Vagina (tissue), 2 donors: ENCODE measurements at places on chromosomes 6 and 20. TPM values are rescaled to one million over a fixed set of nuclear protein-coding genes. Genes with fewer than 3 reads are reported as not detected.

DNA sequence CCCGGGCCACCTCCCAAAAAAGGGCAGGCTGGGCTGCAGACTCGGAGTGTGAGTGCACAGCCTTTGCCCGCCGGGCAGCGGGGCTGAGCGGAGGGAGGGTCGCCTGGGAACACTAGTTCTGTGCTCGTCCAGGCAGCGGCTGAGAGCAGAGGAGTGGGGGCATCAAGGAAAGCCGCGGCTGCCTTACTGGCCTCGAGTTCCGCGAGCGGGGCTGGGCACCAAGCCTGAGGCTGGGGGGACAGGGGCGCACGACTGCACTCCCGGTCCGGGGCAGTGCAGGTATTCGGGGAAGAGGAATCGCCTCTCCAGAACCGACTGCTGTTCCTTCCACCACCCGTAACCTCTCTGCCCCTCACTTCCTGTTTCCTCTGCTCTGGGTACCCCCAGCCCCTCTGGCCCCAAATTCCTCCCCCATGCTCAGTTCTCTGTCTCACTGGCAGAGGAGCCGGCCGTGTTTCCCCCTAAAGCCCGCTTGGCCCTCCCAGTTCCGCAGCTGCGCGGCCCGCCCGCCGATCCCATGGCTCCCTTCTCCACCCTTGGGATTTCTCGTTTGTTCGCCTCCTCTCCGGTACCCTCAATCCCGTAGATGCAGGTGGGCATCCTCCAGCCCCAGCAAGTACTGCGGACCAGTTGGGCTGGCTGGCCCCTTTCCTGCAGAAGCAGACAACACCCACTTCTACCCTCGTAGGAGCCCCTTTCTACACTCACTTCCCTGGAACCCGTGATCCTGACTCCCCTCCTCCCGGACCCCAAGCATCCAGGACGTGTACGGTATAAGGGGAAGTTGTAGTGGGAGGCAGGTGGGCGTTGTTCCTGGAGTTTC is 5.1 kb downstream of the RING1 start:
- H3K27ac ChIP-seq = peak overlapping the region; percentile 59
- H3K36me3 ChIP-seq = no peaks in the 10 kb centered on the region
- H3K4me3 ChIP-seq = peak overlapping the region; percentile 46

DNA sequence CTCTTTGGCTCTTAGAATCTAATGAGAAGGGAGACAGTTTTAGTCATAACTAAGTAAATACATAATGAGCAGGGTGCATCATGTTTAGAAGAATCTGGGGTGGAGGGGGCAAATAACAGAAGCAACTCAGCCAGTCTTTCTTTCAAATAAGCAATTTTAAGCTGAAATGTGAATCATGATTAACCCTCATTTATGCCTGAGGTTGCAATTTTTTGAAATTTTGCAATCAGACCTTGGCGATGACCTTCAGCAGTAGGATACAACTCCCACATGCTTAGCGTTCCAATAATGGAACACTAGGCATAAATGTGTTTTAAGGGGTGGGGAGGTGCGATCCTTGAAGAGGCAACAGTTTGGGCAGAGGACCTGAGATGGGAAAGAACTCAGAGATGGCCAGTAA is 30.6 kb downstream of the TMEM14B start:
- H3K27me3 ChIP-seq = no peaks in the 10 kb centered on the region
- H3K27ac ChIP-seq = no peak overlapping the region
- H3K4me3 ChIP-seq = no peak overlapping the region
- no peaks in the 10 kb centered on the region for H3K4me1 ChIP-seq

The SLC12A5 gene
- not detected for total RNA-seq

GRCh38 chr6:143279385-143279784 is 171.1 kb downstream of the ADAT2 start:
- no peak for DNase-seq
- no peaks in the 10 kb centered on the region for H3K27me3 ChIP-seq
- H3K4me3 ChIP-seq = no peak overlapping the region
- no peaks in the 10 kb centered on the region for H3K36me3 ChIP-seq
- no peak overlapping the region for H3K27ac ChIP-seq

- H3K27ac ChIP-seq = no peak overlapping the region
- DNase-seq = no peak
- H3K27me3 ChIP-seq = no peaks in the 10 kb centered on the region
- no peaks in the 10 kb centered on the region for H3K4me1 ChIP-seq
- H3K4me3 ChIP-seq = no peak overlapping the region
- H3K36me3 ChIP-seq = no peaks in the 10 kb centered on the region
Observed at GRCh38 chr6:93786474-93787330, 367.3 kb upstream of the EPHA7 start.

GRCh38 chr20:24891546-24892393 is 57.3 kb upstream of the CST7 start:
- H3K36me3 ChIP-seq = no peaks in the 10 kb centered on the region
- H3K4me1 ChIP-seq = no peaks in the 10 kb centered on the region
- H3K4me3 ChIP-seq = no peak overlapping the region
- peak; percentile 74 for DNase-seq
- H3K27me3 ChIP-seq = no peaks in the 10 kb centered on the region
- H3K27ac ChIP-seq = no peak overlapping the region

- H3K27ac ChIP-seq = no peak overlapping the region
- no peaks in the 10 kb centered on the region for H3K36me3 ChIP-seq
- no peaks in the 10 kb centered on the region for H3K27me3 ChIP-seq
- no peak for DNase-seq
Observed at GRCh38 chr6:12291071-12291838, 1.1 kb downstream of the EDN1 start.

DNA sequence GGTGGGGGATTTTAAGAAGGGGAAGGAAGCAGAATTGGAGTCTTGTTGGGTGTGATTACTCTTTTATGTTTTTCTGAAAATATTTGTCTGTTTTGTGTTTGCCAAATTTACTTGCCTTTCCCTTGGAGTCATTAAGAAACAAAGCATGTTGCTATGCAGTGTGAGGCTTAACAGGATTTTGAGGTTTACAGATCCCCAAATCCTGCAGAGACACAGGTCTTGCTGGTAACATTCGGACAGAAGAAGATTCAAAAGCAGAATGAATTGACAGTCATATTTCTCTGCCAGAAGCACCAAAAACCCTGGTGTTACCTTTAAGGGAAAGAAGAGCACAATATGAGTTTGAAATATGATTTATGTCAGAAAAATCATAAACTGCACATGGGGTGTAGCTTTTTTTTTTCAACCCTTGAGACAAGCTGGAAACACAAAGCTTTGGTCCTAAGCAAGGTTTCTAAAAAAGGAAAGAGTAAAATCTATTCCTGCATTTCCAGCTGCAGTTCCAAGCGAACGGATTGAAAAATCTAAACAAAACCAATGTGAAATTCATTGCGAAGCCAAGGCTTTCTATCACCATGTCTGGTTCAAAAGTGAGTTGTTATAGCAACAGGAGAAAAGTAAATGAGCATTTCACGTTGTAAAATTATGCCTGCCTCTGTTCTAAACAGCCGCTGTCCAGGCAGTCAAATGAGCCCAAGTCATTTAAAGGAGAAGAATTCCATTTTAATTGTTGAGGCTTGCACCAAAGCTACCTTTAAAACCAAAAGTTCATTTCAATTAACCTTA is 358.9 kb upstream of the SASH1 start:
- H3K4me3 ChIP-seq = no peak overlapping the region
- DNase-seq = no peak
- no peaks in the 10 kb centered on the region for H3K27me3 ChIP-seq
- H3K4me1 ChIP-seq = no peaks in the 10 kb centered on the region

GRCh38 chr6:4879741-4880275 is 103.6 kb downstream of the CDYL start:
- H3K4me1 ChIP-seq = peaks cover 34% of the 10 kb centered on the region
- DNase-seq = no peak
- H3K27ac ChIP-seq = no peak overlapping the region
- no peaks in the 10 kb centered on the region for H3K27me3 ChIP-seq
- no peak overlapping the region for H3K4me3 ChIP-seq
- no peaks in the 10 kb centered on the region for H3K36me3 ChIP-seq

DNA sequence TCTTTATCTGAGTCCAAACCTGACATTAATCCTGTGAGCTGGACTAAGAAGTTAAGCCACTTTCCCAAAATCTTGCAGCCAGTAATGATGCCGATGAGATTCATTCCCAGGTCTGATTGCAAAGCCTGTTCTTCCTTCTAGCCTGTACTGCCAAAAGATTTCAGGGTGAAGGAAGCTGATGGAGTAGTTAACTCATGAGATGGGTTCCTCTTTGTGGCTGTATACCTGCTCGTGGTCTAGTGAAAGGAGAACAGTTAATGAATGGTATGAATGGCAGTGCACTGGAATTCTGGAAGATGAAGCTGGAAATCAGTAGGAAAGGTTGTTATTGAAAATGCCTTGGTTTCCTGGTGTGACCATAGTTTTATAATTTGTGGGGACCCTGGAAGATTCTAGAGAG is 112.0 kb downstream of the FYN start:
- H3K4me3 ChIP-seq = no peak overlapping the region
- no peaks in the 10 kb centered on the region for H3K27me3 ChIP-seq
- no peaks in the 10 kb centered on the region for H3K36me3 ChIP-seq
- H3K4me1 ChIP-seq = peaks cover 45% of the 10 kb centered on the region

DNA sequence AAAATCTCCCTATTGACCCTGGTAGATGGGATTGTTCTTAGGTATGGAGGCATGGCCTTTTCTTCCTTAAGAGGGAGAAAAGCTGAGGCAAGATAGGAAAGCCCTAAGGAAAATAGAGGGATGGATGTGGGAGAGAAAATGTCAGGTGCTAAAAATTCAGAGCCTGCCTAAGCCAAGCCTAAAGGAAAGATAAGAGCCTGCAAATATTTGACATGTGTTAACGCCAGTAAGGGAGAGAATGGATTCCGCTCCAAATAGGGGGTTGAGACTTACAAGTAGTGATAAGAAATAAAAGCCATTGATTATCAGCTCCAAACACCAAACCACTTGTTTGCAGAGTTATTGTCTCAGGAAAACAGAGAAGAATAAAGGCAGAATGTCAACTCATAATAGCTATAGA is 533.6 kb downstream of the PTPRT start:
- H3K4me3 ChIP-seq = no peak overlapping the region
- no peaks in the 10 kb centered on the region for H3K27me3 ChIP-seq
- H3K4me1 ChIP-seq = no peaks in the 10 kb centered on the region
- H3K36me3 ChIP-seq = no peaks in the 10 kb centered on the region
- H3K27ac ChIP-seq = no peak overlapping the region

The HLA-DMA gene
- 27.7 TPM for total RNA-seq

DNA sequence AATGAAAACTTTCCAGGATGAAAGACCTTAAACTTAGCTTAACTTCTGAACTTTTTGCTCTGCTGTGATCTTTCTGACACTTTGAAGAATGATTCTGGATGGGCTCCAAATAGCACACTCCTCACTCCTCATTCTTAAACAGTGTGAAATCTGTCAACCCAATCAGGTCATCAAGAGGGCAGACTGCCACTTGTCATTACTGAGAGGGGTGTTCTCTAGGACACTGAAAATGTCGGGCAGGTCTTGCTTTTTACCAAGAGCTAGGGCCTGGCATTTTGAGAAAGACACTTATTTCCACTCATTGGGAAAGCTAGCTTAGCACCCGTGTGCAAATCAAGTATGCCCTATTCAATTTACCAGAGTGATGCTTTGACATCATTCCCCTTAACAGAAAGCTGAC is 122.2 kb downstream of the MTFR2 start:
- DNase-seq = no peak
- H3K4me3 ChIP-seq = no peak overlapping the region
- no peaks in the 10 kb centered on the region for H3K27me3 ChIP-seq
- no peak overlapping the region for H3K27ac ChIP-seq

The ANGPT4 gene
- 0.98 TPM for total RNA-seq

GRCh38 chr20:49479785-49480184 is 2.7 kb downstream of the KCNB1 start:
- peaks cover 26% of the 10 kb centered on the region for H3K4me1 ChIP-seq
- DNase-seq = no peak
- no peaks in the 10 kb centered on the region for H3K36me3 ChIP-seq
- no peak overlapping the region for H3K4me3 ChIP-seq

DNA sequence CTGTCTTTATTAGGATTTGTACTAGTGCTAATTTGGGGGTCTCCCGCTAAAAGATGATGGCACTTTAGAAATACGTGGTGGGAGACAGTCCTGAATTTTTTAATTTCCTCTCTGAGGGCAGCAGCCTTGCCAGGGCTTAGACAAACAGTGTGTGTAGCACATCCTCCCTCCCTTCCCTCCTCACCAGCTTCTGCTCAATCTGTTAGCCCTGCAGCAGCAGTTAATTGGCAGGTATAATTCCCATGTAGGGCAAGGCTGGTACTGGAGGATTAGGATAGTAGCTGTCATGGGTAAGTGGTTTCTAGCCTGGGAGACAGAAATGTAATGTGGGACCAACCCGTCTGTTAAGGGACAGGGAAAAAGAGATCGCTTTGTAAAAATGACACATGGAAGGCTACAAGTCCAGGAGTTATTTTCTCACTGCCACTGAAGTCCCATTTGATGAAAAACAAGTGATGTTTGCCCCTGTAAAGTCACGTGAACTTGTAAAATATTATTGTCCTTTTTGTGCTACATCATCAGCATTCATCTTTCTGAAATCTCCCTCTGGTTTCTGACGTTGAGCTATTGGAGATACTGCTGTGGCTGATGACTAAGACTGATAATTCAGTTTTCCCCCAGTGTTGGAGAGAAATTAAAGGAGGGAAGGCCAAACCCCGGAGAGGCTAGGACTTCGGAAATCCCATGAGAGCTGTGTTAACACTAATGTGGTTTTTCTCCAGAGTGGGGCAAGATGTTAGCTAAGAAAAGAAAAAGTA is 40.6 kb downstream of the CTNNBL1 start:
- no peak overlapping the region for H3K27ac ChIP-seq
- DNase-seq = no peak
- H3K36me3 ChIP-seq = peaks cover 3% of the 10 kb centered on the region
- no peaks in the 10 kb centered on the region for H3K27me3 ChIP-seq
- no peak overlapping the region for H3K4me3 ChIP-seq
- no peaks in the 10 kb centered on the region for H3K4me1 ChIP-seq

GRCh38 chr6:142307963-142308748 is 6.3 kb downstream of the ADGRG6 start:
- DNase-seq = no peak
- H3K4me3 ChIP-seq = no peak overlapping the region
- no peaks in the 10 kb centered on the region for H3K36me3 ChIP-seq
- H3K27ac ChIP-seq = no peak overlapping the region
- no peaks in the 10 kb centered on the region for H3K27me3 ChIP-seq

DNA sequence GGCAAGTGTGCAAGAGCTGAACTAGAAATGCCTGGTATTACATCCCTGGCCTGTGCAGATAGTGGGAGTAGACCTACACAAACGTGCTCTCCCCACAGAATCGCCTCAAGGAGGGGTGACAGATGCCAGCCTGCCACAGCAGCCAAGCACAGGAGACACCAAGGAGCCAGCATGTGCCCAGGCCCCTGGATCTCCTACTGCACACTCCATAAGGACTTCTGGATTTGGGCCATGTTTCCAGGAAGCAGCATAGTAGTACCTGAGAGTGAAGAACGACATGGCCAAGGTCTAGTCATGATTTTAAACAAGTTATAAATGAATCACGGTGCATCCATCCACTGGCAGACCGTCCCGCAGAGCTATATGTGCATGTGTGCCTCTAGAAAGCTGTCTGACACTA is 232.2 kb downstream of the SYNDIG1 start:
- no peaks in the 10 kb centered on the region for H3K36me3 ChIP-seq
- no peaks in the 10 kb centered on the region for H3K27me3 ChIP-seq
- H3K27ac ChIP-seq = no peak overlapping the region
- no peaks in the 10 kb centered on the region for H3K4me1 ChIP-seq

GRCh38 chr6:46410334-46410953 is 80.8 kb downstream of the RCAN2 start:
- H3K27me3 ChIP-seq = no peaks in the 10 kb centered on the region
- peak overlapping the region; percentile 28 for H3K27ac ChIP-seq
- H3K4me1 ChIP-seq = peaks cover 9% of the 10 kb centered on the region
- no peak for DNase-seq
- H3K36me3 ChIP-seq = no peaks in the 10 kb centered on the region
- no peak overlapping the region for H3K4me3 ChIP-seq

The DTD1 gene
- total RNA-seq = 24.1 TPM

- no peaks in the 10 kb centered on the region for H3K27me3 ChIP-seq
- DNase-seq = no peak
- H3K27ac ChIP-seq = no peak overlapping the region
- no peak overlapping the region for H3K4me3 ChIP-seq
- peaks cover 5% of the 10 kb centered on the region for H3K4me1 ChIP-seq
- H3K36me3 ChIP-seq = no peaks in the 10 kb centered on the region
Observed at GRCh38 chr6:41422161-41422560, 86.8 kb downstream of the NCR2 start.
